ENCODE measurements at places on chromosomes 3 and 15.

GRCh38 chr3:152706991-152707713 is 127.8 kb upstream of the P2RY1 start:
- DNase-seq = no peak

- DNase-seq = no peak
Observed at GRCh38 chr3:84692261-84692660, 266.5 kb upstream of the CADM2 start.

DNA sequence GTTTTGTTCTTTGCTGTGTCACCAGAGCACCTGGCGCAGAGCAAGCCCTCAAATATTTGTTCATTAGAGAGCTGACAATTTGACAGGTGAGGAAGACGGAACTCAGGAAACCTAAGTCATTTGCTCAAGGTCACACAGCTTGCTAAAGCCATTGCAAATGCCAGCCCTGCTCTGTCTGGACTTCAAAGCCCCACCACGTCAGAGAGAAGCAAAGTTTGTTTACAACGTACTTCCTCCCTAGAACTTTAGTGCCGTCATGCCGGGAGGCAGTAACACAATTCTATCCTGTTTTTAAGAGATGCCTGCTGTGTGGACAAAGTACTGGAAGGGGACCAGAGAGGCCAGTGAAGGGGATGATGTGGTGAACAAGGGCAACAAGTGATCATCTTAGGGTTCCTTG is 216.6 kb upstream of the PRICKLE2 start:
- no peak for DNase-seq

DNA sequence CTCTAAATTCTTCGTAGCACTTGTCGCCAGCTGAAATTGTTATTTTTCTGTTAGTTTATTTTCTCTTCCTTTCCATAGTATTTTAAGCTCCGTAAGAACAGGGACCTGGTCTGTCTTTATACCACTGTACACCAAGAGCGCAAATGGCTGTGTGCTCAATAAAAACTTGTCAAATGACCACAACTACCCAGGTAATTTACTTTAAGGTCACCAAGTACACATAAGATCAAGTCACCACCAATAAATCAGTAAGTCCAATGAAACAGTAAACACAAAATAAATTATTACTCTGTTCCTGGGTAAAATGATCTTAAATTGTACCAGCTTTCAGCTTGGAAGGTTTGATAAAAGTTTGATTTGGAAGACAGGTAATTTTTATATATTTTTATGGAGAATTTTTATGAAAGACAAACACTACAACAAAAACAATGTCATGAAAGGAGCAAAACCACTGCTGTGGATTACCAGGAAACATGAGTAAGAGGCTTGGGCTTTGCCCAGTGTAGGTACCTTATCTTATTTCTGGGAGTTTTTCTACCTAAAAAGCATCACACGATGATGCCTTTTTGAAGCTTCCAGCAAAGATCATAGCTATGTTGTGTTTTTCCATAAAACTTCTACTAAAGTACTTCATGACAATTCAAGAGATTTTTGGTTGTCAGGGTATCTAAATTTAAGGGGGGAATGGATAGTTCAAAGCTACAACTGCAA is 406.8 kb downstream of the SHQ1 start:
- no peak for DNase-seq

GRCh38 chr15:91844928-91845327 is 8.6 kb upstream of the SLCO3A1 start:
- no peak for DNase-seq

DNA sequence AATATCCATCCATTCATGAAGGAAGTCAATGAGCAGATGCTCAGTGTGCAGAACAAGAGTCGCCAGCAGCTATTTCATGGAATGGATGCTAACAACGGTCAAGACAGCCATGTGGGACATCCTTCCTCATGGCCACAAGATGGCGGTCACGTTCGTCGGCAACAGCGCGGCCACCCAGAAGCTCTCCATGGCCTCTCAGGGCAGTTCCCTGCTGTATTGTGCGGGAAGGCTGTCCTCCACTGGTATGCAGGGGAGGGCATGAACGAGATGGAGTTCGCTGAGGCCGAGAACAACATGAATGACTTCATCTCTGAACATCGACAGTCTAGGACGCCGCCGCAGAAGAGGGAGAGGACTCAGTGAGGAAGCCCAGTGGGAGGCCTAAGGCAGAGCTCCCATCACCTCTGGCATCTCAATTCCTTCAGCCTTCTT is 208.3 kb downstream of the TJP1 start:
- peak; percentile 56 for DNase-seq

DNA sequence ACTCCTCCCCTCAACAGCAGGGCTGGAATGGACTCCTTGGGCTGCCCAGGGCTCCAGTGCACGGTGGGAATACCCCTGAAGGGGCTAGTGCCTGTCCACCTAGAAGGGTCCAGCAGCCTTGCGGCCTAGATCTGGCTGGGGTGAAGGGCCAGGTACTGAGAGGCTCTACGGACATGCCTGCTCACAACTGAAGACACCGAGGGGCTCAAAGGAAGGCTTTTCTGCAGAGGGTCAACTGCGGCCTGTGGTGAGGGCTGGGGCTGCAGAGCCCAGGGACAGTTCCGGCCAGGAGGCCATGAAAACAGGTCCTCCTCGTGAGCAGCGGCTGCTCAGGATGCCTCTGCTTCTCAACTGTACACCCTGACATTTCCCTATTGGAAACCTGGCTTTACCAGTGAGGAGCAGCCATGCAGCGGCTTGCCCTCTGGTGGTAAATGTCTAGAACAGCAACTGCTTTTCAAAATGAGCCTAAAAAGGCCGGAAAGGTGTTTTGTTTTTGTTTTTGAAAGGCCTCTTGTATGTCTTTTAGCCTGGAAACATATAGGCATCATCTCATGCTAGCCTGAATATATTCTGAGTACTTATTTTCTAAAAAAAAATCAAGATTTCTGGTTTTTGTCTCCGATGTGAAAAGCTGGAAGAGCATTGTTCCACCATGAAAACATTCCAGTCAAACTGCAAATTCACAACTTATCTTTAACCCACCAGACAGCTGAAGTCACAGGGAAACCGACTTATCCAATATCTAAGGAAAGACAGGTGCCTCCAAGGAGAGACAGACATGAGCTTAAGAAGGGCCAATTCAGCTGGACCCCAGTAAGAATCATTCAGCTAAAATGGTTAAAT is 163.4 kb downstream of the KLF13 start:
- peak; percentile 64 for DNase-seq

- no peak for DNase-seq
Observed at GRCh38 chr3:169215461-169216352, 447.8 kb downstream of the MECOM start.

- DNase-seq = peak; percentile 95
Observed at GRCh38 chr3:193780810-193781478, 187.9 kb downstream of the OPA1 start.

DNA sequence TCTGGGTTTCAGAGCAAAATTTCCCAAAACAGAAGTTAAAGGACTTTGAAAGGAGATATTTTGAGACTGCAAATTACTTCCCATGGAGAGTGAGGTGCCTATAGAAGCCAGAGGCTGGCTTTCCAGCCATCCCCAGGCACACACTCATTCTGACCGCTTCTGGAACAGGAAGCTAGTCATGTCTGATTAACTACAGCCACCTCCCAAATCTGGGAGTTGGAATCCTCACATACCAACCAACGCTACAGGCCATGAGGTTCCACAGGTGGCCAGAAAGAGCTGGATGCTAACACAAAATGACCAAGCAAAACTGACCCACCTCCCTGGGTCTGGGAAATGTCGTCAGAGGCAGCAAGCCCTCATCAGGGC is 87.2 kb downstream of the SNRK start:
- DNase-seq = no peak

- no peak for DNase-seq
Observed at GRCh38 chr3:47622671-47623461, 44.2 kb upstream of the CSPG5 start.

GRCh38 chr3:87509401-87509800 is 233.0 kb upstream of the POU1F1 start:
- DNase-seq = no peak

GRCh38 chr3:123137001-123137400 is 64.7 kb upstream of the SEC22A start:
- DNase-seq = no peak

GRCh38 chr3:136789976-136790375 is 28.9 kb upstream of the SLC35G2 start:
- no peak for DNase-seq

- peak; percentile 96 for DNase-seq
Observed at GRCh38 chr3:188947401-188948280, 224.1 kb upstream of the TPRG1 start.

- no peak for DNase-seq
Observed at GRCh38 chr3:122057671-122058070, 2.5 kb downstream of the CD86 start.

DNA sequence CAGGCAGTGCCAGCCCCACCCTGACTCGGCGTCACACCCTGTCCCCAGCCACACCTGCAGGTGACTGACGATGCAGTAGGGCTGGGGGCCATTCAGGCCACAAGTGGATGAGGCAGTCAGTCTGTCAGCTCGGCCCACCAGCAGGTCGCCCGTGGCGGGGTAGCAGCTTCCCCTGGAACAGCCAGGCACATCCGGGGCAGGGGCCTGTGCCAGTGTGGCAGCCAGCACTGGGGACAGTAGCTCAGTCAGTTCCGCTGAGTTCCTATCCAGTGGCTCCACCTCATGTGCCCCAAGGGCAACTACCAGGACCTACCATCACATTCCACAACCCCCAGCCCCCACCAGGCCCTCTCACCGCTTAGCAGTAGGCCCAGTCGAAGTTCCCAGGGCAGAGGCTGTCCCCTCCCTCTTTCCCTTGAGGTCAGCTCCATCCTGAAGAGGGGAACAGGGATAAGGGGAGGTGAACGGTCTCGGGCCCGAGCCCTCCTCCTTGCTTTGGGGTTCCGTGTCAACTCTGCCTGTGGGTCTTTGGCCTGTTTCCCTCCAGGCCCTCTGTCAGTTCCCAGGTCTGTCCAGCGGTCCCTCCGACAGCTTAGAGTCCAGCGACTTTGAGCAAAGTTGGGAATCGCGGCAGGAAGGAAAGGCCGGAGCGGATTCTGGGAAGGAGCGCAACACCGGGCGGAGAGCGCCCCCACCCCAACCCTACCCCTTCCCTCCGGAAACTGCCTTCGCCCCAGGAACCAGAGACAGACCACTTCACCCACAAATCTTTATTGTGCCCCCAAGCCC is at the start of gene LAMB2:
Gene LAMB2, minus strand, starts transcription at position 614 of the 789 bp plus-strand sequence. Its CDS starts 183 bp downstream, at position 431.
- DNase-seq = peak; percentile 42

DNA sequence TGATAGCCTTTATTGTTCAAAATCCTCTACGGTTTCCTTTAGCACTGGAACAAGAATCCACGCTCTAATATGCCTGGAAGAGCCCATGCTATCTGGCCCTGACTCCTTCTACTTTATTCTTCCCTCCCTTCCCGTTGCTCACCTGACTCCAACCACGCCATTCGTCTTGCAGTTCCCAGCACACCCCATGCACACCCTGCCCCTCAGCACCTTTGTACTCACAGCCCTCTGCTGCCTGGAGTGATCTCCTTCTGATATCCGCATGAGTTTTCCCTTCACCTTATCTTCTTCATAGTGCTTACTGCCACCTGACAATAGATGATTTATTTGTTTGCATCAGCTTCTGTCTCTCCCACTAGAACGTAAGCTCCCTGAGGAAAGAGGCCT is 16.6 kb upstream of the BCL2A1 start:
- no peak for DNase-seq

GRCh38 chr3:141402476-141403171 is 34.3 kb downstream of the ZBTB38 start:
- peak; percentile 56 for DNase-seq

- no peak for DNase-seq
Observed at GRCh38 chr15:52288986-52289385, 6.6 kb downstream of the MYO5C start.

DNA sequence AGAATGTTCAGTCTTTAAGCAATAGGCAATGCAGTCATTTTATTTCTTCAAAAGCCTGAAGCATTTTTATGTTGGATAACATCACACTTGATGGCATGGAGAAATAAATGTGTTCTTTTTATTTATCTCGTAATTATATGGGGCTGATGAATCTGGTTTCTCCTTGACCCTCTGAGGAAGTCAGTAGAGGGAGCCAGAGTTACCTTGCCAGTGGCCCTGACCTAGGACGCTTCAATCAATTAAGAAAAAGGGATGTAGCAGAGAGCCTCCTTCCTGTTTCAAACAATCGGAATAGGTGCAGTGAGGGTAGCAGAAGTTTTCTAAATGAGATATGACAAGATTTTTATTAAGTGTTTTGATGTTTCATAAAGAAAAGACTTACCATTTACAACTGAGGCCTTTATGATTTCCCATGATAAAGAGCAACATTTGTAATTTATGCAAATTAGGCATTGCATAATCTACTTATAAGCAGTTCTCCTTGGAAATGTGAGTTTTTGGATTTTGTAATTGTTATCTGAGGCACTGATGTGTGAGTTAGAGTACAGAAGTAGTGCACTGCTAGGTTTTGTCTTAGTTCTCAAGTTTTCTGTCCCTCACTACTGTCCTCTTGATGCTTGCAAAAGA is 129.1 kb downstream of the RAP2B start:
- peak; percentile 28 for DNase-seq

DNA sequence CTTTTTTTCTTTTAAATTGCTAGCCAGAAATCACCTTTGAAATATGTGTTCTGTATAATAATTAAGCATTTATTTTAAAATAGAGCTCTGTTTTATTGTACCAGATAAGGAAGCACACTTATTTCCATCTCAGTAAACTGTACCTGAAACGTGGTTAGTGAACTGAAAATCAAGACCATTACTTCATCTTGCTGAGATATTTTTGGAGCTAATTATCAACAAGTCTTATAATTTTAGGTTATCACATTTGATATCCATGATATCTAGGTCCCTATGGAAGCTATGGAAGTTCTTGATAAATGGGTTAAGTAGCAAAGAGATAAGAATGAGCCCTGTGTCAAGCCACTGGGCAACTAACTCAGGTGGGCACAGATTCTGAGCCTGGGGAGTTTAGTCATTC is 187.2 kb downstream of the NFKBIZ start:
- no peak for DNase-seq

DNA sequence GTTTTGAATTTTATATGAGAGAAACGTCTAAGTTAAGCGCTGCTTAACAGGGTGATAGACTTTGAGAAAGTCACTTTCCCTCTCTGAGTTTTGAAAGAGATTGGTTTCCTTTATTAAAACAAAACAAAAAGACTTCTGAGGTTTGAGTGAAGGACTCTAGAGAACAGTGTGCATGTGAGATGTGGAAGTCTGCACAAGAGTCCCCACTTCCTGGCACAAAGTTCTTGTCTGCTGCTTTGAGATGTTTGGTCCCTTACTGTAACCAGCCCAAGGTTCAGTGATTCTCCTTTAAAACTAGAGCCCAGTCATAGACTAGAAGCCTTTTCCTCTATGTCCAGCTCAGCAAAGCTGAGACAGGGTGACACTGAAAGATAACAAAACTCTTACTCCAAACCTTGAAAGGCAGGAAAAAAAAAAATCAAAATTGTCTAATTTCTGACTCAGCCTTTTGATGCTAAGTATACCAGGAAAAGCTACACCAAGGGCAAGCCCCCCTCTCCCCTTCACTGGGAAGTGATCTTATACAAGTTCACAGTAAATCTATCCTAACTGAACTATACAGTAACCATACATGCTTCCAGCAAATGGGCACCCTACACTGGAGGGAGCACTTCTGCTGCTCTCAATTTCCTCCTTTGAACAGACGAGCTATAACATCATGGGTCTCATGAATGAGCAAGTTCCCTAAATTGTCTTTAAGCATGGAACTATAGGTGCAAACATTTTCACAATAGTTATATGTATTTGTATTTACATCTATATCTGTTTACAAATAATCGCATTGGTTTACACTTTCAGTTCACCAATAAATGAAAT is 2.3 kb downstream of the POPDC2 start:
- DNase-seq = no peak

All from A673 (cell line).